ENCODE measurements at places on chromosomes 7 and 10. TPM values are rescaled to one million over a fixed set of nuclear protein-coding genes. Genes with fewer than 3 reads are reported as not detected.

GRCh38 chr7:12719141-12719919, 31.9 kb downstream of the ARL4A start:
- DNase-seq, result no peak

DNA sequence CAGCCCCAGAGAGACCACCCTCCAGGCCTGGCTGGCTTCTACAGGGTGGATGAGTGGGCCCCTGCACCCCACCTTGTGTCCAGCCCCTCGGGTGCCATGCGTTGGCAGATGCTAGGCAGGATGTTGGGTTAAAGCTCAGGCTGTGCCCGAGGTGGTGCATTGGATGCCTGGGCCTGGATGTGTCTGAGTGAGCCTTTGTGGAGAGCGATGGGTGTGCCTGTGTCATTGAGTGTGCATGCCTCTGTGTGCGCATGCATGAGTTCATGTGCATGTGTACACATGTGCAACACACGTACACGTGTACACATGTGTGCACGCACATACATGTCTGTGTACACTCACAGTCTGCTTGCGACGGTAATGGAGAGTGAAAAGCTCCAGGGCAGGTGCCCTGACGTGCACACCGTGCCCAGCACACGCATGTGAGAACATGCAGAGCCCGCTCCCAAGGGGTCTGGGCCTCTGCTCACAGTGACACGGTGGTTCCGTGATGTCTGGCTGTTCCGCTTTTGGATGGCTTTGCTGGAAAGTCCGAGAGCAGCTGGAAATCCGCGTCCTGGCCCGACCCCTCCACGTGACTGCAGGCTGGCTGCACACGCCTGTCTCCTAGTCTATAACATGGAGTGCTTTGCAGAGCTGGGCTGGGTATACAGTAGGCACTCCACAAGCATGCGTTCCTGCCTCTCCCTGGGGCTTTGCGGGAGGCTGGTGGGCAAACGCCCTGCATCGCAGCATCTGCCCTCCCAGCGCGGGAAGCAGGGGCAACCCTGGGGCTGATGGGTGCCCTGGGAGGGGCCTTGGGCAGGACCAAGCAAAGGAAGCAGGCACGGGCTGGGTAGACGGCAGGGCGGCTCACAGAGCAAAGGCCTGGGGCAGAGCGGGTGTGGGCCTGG, 36.9 kb downstream of the ELFN1 start:
- no peak for DNase-seq

DNA sequence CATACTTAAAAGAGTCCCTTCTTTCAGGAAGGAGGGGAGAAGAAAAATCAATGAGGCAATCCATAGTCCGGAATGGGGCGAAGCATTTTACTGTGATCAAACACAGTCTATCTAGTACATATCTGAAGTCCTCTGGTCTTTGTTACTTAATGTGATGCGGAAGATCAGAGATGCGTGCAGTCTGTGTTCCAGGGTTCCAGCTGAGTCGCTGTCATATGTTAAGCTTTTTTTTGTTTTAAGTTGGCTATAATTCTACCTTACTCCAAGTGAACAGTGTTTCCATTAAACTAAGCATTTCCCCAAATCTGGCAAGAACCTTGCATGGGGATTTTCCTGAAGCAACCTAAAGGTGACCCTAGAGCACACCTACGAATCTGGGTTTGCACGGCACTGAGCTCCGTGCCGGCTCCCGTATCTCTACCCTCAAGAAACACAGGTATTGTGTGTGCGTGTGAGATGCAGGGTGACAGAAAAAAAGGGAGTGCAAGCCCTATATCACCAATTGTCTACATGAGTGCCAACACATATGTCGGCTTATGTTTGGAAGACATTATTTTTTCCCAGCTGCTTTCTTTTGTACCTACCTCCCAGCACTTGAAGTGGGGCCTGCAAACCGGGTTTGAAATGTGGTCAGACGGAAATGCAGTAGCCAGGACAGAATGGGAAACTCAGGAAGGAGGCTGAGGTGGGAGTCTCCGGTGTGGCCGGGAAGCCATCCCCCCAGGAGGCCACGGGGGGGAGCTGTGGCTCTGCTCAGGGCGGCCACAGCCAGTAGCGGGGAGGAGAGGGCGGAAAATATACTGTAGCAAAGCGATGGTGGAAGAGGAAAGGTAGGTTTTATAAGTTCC, 435.8 kb upstream of the MGMT start:
- DNase-seq, result no peak

DNA sequence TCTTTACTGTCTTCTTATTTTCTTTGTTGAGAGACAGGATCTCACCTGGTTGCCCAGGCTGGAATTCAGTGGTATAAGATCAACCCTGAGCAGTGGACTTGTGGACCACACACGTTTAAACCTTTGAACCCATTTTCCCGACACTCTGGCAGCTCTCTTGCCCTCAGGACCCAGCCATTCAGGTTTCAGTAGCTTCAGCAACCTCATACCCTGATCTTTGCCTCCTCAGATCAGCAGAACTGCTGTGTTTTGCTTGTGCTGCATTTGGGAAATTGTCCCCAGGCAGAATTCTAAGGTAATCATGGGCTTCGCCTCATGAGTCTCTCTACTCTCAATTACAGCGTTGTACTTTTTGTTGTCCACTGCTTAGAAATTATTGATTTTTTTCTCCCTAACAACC, 317.6 kb upstream of the KIAA1217 start:
- no peak for DNase-seq

GRCh38 chr7:104299323-104299722, 29.1 kb upstream of the LHFPL3 start:
- DNase-seq, result no peak

The GSDME gene
- polyA plus RNA-seq, result 63.8 TPM

Data from AG04450 (cell line).